ENCODE measurements at places on chromosomes 5 and 9.

DNA sequence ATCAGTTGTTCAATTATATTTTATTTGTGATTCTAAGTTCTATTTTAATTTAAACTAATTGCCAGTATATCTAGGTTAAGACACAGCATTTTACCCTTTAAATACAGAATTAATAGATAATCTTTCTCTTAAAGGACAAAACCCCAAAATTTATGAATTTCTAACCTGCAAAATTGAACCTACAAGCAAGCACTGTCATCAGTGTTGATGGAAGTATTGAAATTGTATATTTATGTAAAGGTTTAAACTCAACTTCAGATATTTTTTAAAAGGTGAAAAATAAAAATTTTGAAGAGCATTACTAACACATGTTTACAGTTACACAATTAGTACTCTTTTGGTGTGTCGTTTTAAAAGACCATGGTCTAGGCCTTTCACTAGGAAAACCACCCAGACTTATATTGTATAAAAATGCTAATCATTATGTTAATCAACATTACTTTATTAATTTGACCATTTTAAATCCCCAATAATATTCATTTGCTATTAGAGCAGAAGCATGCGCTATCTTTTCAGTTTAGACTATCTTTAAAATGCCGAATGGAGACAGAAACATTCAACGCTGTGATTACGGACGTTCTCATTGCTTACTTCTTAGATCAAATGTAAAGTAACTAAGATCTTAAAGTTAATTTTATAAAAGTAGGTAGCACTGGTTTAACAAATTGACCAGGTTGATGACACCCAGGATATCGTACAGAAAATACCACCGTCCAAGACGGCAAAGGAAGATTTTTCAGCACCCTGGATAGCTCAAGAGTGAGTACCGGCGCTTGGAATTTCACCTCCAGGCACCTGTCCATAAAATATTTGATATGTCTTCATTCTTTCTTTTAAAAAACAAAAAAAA is 3.2 kb downstream of the OTP start:
- DNase-seq, result no peak

- DNase-seq, result no peak
Observed at GRCh38 chr5:96079962-96080361, 118.3 kb upstream of the ELL2 start.

DNA sequence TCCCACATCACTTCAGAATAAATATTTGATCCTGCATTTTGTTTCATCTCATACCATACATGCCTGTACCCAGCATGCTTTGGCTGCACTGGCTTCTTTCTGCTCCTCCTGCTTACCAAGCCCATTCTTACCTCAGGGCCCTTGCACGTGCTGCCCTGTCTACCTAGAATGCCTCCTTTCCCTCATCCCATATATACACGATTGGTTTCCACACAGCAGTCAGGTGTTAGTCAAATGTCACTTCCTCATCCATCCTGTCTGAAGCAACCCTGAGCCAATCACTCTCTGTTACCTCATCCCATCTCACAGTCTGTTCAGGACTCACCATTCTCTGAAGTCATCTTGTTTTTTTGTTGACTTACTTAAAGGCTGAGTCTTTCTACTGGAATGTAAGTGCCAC is 30.3 kb downstream of the CAST start:
- no peak for DNase-seq

GRCh38 chr5:173078878-173079277 is 22.7 kb downstream of the CREBRF start:
- DNase-seq, result no peak

DNA sequence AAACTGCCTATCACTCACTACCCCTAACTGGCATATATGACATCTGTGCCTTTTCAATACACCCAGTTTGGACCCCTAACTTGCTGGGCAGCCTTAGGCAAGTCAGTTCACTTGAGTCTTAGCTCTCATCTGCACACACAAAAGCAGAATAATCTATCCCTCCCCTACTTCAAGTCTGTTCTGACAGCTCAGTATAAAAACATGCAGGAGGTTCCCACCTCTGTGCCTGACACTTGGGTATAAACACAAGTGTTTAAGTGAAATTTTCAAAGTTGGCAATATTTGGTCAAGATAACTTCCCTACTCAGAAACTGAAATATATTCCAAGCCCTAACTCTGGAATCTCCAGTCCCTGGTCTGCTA is 12.6 kb downstream of the HNRNPH1 start:
- no peak for DNase-seq

DNA sequence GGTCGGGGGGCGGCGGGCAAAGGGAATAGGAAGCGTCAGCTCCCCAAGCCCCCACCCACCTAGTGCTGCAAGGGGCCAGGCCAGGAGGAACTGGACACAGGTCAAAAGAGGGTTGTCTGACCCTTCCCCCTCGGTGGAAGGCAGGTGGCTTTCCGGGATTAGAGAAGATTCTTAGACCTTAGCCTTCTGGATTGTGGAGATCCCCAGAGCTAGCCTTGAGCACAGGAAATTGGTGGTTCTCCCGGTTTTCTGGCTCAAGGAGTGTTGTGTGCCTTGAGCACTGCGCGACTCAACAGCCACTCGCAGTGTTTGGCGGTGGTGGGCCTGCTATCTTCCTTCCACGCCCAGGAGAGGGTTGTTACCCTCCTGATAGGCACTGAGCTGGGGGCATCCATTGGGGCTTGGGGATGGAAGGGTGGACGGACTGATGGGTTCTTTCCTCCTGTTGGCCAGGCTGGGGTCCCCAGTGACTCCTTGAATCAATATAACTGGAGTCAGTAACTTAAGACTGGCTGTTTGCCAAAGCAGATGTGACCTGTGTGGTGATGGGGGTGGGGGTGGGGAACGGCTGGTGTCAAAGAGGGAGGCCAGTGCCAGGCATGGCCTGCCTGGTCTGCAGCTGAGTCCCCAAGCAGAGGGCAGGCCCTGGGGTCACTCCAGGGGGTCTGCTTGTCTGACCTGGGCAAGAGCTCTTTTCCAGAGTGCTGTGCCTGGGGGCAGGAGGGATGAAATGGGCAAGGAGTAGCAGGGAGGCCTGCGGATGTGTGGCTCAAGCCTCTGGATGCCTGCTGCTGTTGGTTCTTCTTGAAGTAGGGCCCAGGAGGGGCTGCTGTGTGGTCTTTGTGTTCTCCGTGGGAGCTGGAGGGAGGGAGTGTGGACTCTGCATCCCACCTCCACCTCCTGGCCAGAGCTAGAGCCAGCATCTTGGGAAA is 2.1 kb downstream of the FGF18 start:
- DNase-seq, result no peak

GRCh38 chr5:89816038-89816437 is 593.5 kb downstream of the CETN3 start:
- DNase-seq, result no peak

GRCh38 chr5:74556631-74557595 is 83.6 kb downstream of the ENC1 start:
- no peak for DNase-seq
